Stimulated activated naive CD8-positive, alpha-beta T cell treated with anti-CD3 and anti-CD28 coated beads, Interleukin-15, amount 100 ng/mL, for 72 hours (primary cell): ENCODE measurements at places on chromosomes 3 and 15.

DNA sequence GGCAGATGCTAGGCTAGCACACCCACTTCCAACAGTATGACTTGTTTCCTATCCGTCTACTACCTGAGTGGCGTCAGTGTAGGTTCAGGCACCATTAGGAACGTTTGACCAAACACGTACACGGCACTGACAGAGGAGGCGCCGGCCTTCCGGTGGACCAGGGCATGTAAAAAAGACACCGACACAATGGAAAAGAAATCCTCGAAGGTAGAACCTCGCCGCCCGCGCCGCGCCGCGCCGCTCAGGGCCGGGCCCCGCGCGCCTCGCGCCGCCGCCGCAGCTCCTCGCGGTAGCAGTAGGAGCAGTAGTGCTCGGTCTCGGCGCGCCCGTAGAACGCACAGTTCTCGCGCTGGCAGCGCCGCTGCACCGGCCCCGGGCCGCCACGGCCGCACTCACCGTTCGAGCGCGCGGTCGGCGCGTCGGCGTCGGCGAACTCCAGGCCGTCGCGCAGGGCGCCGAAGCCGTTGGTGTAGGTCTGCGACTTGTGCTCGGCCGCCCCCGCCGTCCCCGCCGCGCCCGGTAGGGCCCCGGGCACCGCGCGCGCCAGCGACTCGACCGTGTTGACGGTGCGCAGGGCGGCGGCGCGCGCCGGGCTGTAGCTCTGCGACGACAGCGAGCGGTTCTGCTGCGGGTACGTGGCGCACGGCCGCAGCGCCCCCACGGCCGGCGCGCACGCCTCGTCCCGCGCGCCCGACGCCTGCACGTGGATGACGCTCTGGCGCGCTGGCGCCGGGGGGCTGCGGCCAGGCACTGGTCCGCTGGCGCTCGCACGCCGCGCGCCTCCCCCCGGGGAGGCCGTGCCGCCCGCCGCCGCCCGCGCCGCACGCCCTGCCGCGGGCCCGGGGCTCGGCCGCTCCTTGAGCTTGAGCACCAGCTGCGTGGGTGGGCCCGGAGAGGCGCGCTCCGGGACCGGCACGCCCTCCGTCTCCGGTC lies 156.7 kb downstream of the KLF13 start:
- DNase-seq: peak; percentile 60

DNA sequence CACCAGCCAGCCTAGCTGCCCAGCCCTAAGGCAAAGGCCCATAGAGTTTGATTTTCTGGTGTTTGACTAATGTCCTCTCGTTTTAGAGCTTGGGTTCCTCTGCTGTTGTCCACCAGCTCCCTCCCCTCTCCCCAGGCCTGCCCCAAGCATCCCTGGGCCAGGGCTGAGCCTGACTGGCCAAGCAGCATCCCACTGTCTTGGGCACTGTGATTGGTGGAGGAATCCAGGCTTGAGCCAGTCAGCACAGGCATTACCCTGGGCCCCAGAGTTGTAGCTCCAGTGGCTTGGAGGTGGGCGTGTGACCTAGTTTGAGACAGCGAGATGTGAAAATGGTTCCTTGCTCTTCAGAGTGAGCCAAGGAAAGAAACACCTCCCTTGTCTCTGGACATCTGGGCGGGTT lies 155.3 kb upstream of the MEF2A start:
- no peak for DNase-seq

DNA sequence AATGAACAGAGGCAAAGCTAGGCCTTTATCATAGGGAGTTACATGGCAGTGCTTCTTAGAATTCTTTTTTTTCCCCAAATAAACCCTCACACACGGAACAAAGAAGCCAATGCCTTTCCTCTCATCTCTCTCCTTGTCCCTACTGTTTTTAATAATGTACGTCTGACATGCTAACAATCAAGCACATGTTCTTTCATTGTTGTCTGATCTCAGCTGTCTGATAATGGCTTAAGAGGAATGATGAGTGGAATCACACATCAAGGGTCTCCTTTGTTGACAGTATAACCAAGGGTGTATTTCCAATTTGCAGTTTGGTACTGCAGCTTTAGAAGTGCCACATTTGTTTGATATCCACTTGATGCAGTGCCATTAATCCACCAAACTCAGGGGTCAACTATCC lies 34.8 kb upstream of the EPHA3 start:
- no peak for DNase-seq

GRCh38 chr3:17059989-17060550 lies 175.3 kb downstream of the PLCL2 start:
- no peak for DNase-seq

GRCh38 chr3:42803414-42804105 lies 730 bp downstream of the HIGD1A start:
- peak; percentile 47 for DNase-seq

DNA sequence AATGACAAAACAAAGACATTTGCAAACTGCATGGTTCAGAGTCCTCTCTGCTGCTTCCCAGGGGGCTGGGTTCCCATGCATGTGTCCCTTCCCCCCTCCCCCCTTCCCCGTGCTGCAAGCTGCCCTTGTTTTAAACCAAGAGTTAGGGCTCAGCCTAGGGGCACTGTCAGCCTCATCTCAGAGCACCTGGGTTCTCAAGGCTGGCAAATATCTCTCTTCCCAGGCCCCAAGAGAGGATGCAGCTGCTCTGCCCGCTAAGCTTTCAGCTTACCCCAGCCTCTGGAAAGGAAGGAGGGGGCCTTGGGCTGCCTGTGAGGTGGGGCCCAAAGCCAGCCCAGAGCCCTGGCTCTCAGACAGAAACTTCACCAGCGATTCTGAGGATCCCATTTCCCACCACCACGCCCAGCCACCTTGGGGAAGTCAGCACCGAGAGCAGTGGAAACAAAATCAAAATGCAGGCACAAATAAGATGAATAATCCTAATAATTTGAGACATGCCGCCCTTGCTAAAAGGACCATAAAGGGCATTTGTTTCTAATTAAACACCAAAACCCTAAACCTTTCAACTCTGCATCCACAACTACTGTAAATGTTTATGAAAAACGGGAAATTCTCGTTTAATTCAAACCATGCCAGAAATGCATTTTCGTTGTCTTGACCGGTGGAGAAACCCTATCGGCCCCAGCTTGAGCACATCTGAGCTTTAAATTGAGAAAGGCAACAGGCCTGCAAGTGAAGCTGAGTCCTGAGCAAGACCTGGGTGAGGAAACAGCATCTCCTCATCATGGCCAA lies 67.7 kb upstream of the WNT5A start:
- no peak for DNase-seq

DNA sequence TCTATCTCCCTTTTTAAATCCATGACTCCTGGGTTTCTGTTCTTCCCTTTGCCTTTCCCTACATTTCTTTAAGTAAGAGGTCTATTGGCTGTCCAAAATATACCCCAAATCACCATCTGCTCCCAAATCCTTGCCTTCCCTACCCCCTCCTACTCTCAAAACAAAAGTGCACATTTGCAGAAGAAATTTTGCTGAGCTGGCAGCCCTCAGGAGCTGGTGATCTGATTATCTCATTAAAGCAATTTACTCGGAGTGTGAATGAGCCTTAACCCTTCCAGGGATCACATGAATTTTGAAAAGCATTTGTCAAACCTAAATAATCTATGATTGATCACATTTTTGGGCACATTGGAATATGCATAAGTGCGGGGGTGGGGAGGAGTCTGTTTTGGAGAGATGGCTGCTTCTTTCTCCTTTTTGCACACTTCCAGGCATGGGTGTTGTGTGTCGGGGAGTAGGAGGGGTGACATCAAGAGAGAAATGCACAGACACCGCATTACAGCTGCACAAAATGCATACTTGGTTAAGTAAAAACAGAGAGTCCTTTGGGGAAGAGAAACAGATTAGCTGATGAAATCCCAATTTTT lies 892.6 kb downstream of the TUSC7 start:
- DNase-seq: no peak

DNA sequence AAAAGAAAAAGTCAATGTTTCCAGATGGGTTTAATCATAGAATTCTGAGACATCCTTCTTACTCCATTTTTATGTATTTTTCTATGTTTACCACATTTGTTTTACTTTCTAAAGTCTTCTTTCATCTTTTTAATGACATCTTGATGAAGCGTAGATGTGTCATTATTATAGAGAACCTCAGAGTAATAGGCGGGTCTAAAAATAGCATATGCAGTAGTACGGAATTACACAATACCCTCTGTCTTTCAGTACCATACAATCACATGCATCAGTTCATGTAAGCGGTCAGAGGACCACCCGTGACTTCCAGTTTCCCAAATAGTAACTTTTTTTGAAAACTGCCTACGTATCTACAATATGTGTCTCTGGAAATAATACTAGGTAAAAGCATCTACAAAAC lies 224.0 kb downstream of the PLOD2 start:
- no peak for DNase-seq

GRCh38 chr3:25692341-25692740 lies 27.6 kb upstream of the TOP2B start:
- DNase-seq: no peak

DNA sequence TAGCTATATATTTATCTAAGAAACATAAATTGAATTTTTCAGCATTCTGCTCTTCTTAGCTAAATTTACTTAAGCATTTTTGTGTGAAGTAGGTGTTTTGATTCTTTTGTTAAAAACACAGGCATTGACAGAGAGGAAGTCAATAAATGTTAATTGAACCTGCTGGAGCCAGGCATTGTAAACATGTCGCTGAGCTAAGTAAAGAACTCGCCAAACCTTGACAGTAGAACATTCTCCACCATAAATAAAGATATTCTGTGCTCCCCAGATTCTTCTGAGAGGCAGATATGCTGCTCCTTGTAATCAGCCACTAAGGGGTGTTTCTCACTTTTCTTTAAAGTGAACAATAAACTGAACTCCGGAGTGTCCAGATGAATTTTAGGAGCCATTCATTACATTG lies 38.4 kb downstream of the SYNM start:
- DNase-seq: no peak

DNA sequence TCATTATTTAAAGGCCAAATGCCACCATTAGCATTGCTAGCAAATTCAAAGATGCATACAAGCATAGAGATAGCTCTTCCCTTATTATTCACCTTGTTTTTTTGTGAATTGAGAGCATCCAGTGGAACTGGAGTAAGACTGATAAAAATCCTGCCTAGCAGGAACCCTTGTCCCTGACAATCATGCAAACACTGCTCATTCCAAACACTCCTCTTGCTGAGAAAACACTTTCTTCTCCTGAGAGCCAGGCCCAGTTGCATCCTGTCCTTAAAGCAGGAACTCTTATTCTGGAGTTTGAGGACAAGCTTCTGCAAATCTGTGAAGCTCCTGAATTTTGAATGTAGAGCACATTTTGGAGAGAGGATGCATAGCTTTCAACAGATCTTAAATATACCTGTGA lies 49.3 kb upstream of the KCNMB2 start:
- no peak for DNase-seq

- DNase-seq: no peak
Measured at GRCh38 chr3:156628836-156629618, 45.4 kb upstream of the TIPARP start.

- no peak for DNase-seq
Measured at GRCh38 chr15:91950631-91951329, 97.3 kb downstream of the SLCO3A1 start.

- DNase-seq: no peak
Measured at GRCh38 chr3:134336587-134336986, 37.7 kb downstream of the AMOTL2 start.

- DNase-seq: no peak
Measured at GRCh38 chr3:117052395-117052794, 342.8 kb downstream of the TUSC7 start.

DNA sequence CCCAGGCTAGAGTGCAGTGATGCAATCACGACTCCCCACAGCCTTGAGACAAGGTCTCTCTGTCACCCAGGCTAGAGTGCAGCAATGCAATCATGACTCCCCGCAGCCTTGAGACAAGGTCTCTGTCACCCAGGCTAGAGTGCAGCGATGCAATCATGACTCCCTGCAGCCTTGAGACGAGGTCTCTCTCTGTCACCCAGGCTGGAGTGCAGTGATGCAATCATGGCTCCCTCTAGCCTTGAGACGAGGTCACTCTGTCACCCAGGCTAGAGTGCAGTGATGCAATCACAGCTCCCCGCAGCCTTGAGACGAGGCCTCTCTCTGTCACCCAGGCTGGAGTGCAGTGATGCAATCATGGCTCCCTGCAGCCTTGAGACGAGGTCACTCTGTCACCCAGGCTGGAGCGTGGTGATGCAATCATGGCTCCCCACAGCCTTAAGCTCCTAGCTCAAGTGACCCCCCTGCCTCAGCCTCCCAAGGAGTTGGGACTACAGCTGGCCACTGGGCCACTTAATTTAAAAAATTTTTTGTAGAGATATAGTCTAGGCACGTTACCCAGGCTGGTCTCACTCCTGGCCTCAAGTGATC lies 26.1 kb downstream of the TFRC start:
- DNase-seq: no peak

DNA sequence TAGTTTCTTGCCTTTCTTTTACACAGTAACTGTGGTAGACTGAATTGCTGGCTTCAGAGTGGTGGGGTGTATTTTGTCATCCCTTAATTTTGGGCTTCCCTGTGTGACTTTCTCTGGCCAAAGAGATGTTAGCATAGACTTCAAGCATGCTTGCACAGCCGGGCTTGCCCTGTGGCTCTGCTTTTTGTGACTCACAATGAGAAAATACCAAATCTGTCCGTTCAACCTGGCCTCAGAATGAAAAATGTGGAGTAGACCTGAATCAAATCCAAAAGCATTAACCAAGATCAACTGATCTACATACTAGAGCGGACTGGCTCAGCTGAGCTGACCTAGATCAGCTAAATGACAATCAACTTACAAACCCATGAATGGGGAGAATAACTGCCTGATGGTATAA lies 51.4 kb downstream of the PLAAT1 start:
- no peak for DNase-seq

GRCh38 chr3:150273396-150273795 lies 134.7 kb upstream of the TSC22D2 start:
- no peak for DNase-seq

DNA sequence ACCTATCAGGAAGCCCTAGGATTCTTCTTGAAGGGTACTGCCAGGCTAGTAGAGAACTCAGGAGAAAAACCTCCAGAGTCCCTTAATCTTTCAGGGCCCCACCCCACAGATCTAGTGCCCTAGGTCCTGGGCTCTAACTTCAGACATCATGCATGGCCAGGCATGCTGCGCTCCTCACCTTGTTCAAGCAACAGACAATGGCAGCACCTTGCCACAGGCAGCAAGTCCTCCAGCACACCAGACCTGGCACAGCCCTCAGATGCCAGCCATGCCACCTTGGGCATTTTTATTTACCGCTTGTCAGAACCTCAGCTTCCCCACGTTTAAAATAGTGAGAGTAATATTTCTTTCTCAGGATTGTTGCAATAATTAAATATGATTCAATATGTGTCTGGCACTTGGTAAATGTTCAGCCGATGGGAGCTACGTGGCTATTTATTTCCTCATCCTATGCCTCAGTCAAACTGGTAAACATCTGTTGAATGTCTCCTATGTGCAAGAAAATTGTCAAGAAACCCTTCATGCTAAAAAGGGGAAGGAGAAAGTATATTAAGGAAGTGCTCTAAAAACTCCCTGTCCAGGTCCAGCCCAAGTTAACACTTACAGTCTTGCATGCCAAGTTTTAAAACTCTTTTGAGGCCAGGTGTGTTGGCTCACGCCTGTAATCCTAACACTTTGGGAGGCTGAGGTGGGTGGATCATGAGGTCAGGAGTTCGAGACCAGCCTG lies 14.5 kb upstream of the CCR1 start:
- no peak for DNase-seq
